Stimulated activated CD4-positive, alpha-beta T cell treated with anti-CD3 and anti-CD28 coated beads, Interleukin-4, amount 100 ng/mL, for 1 hour (primary cell): ENCODE measurements at places on chromosomes 2 and 18.

GRCh38 chr2:57908736-57909161 lies 137.9 kb upstream of the VRK2 start:
- DNase-seq, result no peak

GRCh38 chr18:36492604-36493329 lies 195.3 kb downstream of the FHOD3 start:
- no peak for DNase-seq

DNA sequence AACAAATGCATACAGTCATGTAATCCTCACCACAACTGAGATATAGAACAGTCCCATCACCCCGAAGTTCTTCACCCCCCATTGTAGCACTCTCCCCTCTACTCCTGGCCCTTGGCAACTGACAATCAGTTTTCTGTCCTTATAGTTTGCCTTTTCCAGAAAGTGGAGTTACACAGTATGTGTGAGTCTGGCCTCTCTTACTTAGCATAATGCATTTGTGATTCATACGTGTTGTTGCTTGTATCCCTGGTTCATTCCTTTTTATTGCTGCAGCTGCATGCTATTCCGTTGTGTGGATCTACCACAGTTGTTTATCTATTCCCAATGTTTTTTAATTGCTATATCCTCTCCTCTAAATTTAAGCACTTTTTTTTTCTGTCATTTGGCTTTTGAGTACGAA lies 17.6 kb downstream of the ACYP2 start:
- no peak for DNase-seq

DNA sequence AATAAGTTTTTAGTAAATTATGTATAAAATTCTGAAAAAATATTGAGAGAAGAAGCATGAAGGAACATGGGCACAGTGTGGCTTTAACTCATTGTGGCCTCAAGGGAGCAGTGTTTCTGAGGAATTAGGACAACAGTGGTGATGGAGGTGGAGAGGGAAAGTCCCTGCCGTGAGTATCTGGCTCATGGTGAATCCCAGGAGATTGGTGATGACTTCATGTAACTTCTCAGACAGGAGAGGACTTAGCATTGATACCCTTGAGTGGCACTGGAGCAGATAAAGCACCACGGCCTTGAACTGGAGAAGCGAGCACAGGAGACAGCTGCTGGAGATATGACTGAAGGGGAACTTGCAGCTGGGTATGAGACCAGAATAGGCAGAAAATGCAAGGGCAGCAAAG lies 35.0 kb upstream of the LRP1B start:
- no peak for DNase-seq

DNA sequence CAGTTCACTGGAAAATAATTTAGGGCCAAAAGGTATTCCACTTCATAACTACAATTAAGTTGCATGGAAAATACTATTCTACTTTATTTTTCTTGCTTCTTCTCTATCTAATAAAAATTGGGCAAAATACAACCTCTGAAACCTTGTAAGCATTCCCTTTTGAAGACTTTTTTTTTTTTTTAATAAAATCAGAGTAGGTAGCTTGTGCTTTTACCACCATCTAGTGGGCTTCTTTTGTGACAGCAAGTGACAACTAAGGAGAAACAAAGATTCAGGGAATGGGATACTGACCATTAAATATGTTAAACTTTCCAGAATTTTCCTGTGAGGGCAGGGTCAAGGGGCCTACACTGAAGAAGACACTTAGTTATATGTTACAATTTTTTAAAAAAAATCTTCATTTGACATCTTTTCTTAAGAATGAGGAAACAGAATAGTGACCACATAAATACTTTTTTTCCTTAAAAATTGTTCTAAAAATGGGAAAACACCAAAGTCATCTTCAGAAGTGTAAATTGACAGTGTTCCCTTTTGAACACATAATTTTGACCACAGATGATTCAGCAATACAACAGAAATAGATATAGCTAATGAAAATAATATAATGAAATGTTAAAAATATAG lies 1183.2 kb upstream of the ACVR2A start:
- no peak for DNase-seq

GRCh38 chr2:29022679-29023078 lies 41.6 kb downstream of the TOGARAM2 start:
- no peak for DNase-seq

- DNase-seq, result no peak
Measured at GRCh38 chr2:25109822-25110221, 58.6 kb downstream of the POMC start.

- DNase-seq, result no peak
Measured at GRCh38 chr18:57135699-57136098, 11.2 kb upstream of the BOD1L2 start.

GRCh38 chr2:160581035-160581434 lies 87.4 kb upstream of the RBMS1 start:
- no peak for DNase-seq

- DNase-seq, result no peak
Measured at GRCh38 chr2:52518678-52519077, 1248.9 kb upstream of the CHAC2 start.

GRCh38 chr2:10161206-10161931 lies 38.8 kb downstream of the RRM2 start:
- no peak for DNase-seq

GRCh38 chr2:174171686-174172445 lies 76.5 kb downstream of the OLA1 start:
- no peak for DNase-seq
